ENCODE measurements at places on chromosomes 11 and 22.

DNA sequence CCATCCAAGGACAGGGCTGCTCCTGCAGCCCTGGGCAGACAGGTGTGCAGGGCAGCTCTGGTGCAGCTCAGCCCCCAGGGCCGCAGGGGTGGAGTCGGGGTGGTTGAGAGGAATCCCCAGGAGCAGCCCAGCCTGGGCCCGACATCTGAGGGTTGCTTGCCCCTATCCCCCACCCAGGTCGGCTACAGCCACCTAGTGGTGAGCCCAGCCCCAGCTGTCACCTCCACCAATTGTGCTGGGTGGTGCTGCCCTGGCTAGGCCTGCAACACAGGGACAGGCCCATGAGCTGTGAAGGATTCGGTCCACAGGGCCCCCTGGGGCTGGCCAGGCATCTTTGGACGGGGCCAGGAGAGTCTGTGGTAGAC is 29.6 kb downstream of the RTN4R start:
- peak; percentile 38 for DNase-seq

- DNase-seq: no peak
Observed at GRCh38 chr22:46764779-46765485, 2.5 kb downstream of the TBC1D22A start.

DNA sequence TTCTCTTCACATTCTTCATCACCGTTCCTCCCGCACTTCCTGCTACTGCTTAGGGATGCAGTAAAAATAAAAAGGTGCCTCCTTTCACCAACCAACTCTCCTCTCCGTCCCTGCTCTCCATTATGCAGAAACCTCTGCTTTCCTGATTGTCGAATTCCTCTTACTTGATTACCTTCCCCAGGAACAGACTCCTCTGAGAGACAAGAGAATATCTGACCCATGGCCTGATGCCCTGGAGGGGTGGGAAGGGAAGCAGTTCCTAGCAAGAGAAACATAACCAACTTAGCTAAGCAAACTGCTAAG is 80.9 kb downstream of the TRIM29 start:
- no peak for DNase-seq

DNA sequence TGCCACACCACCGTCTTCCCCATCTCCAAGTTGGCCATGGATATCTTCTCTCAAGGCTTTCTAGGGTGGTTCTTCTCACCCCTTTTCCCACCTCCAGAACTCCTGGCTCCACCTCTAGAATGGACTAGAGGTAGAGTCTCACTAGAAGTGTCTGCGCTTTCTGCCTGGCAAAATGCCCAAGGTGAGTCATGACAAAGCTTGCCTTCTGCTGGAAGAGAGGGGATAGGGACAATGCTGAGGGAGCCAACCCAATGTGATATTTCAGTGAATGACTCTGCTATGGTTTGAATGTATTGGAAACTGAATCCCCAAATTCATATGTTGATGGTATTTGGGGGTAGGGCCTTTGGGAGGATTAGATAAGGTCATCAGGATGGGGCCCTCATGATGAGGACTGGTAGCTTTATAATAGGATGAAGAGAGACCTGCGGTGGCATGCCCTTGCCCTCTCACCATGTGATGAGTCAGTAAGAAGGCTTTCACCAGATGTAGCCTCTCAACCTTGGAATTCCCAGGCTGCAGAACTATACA is 4.1 kb upstream of the CD82 start:
- no peak for DNase-seq

DNA sequence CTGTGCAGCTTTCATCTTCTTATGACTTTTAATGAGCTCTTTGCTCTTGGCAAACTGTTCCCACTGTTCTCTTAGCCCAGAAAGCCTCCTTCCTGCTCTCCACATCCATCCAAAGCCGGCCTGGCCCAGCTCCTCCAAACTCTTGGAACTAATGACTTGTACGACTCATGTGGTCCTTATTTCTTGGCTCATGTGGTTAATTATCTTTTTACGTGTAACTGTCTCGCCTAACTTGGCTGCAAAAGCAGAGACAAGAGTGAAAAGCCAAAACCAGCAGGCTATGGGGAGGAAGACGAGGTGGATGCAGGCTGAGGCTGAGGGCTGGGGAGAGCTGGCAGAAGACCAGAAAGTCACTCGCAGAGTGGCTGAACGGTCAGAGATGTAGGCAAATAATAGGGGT is 5.5 kb downstream of the CSNK2A3 start:
- DNase-seq: no peak

DNA sequence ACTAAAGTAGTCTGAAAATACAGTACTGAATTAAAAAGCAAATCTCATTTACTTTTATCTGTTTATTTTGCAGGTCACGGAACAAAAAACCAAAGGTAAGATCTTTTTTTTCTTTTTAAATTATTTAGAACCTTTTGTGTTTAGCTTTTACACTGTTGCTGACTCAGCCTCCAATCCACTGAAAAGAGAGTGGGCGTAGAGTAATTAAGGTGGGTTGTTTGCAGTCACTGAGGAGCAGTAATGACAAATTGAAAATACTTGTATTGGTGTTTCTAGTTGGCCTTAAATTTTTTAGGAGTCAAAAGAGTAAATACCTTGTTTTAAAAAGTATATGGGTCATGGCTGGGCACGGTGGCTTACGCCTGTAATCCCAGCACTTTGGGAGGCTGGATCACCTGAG is 73.4 kb downstream of the TNRC6B start:
- DNase-seq: no peak

- DNase-seq: no peak
Observed at GRCh38 chr22:42286205-42286604, 15.8 kb upstream of the TCF20 start.

DNA sequence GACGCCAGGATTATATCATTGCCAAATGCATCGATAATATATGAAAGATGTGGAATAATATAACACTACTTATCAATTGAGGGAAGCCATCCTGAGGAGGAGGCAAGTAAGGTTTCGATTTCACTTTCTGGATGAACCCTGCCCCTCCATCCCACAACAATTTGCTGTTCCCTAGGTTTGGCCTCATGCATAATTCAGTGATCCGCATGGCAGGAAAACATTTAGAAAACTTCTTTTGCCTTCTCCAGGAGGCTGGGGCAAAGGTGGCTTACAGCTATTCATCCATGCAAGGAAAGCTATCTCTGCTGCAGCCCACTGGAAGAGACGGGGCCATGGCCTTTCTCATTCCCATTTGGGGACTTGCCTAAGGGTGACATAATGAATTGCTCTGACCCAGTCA is 489.4 kb upstream of the CADM1 start:
- DNase-seq: no peak

DNA sequence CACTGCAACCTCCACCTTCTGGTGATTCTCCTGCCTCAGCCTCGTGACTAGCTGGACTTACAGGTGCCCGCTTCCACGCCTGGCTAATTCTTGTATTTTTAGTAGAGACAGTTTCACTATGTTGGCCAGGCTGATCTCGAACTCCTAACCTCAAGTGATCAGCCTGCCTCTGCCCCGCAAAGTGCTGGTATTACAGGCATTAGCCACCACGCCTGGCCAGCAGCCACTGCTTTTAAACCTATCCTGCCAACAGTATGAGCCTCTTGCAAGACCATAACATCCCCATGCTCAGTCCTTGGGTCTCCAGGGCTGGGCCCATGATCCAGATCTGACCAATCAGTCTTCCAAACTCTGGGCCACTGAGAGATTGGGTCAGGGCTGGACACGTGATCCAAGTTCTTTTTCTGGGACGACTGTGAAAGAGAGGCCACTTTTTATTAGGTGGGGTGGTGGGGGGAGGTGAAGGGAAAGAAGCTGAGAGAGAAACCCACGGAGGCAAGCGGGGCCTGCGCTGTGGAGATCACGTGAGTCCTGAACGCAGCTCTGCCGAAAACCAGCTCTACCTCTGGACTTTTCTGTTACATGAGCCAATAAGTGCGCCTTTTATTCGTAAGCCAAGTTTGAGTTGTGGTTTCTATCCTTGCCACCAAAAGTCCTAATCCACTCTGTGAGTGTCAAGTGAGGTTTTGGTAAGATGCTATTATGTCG is 17.9 kb downstream of the ASPHD2 start:
- DNase-seq: no peak

DNA sequence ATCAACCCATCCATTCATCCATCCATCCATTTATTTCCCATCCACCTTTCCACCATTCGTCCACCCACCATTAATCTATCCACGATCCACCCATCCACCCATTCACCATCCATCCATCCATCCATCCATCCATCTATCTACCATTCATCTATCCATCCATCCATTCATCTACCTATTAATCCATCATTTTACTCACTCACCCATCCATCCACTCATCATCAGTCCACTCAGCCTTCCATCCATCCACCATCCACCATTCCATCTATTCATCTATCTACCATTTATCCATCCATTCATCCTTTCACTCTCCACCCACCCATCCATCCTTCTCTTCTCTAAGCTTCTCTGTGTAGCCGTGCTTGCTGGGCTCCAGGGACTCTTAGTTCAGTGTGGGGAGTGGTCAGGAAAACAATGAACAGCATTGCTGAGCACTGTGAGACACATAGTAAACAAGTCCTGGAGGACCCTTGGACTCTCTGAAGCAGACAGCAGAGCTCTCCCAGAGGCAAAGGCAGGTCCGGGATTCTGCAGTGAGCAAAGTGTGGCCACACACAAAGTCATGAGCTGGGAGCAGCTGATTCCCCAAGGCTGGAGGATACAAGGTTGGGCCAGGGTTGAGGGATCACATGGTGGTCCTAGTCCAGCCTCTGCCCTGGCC is 642.2 kb downstream of the BRD1 start:
- DNase-seq: no peak

GRCh38 chr11:67691149-67691548 is 16.7 kb upstream of the ALDH3B2 start:
- no peak for DNase-seq

DNA sequence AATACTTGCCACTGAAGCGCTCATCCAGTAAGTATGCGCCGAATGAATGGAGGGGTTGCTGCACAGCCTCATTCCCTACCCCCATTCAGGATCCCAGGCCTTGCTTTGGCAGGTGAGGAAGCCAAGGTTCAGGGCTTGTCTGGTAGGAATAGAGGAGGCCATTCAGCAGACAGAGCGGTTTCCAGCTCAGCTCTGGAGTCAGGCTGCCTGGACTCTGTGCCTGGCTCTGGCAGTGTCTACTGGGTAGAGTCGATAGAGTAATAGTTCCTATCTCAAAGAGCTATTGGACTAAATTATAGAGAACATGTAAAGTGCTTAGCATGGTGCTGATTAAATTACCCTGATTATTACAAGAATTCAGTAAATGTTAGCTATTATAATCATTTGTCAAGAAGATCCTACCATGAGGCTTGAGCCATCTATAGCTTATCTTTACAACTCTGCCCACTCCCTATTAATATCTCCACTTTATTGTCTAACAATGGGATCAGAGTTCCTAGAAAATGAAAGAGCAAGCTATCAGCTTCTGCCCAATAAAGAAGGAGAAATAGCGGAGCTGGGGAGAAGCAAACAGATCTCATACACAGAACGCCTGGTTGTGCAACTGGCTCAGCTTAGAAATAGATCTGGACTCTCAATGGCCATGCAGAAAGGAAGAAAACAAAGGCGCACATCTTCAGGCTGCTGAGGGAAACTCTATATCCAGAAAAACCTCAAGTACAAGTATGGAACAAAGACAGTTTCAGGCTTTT is 6.6 kb upstream of the SNX32 start:
- DNase-seq: no peak

DNA sequence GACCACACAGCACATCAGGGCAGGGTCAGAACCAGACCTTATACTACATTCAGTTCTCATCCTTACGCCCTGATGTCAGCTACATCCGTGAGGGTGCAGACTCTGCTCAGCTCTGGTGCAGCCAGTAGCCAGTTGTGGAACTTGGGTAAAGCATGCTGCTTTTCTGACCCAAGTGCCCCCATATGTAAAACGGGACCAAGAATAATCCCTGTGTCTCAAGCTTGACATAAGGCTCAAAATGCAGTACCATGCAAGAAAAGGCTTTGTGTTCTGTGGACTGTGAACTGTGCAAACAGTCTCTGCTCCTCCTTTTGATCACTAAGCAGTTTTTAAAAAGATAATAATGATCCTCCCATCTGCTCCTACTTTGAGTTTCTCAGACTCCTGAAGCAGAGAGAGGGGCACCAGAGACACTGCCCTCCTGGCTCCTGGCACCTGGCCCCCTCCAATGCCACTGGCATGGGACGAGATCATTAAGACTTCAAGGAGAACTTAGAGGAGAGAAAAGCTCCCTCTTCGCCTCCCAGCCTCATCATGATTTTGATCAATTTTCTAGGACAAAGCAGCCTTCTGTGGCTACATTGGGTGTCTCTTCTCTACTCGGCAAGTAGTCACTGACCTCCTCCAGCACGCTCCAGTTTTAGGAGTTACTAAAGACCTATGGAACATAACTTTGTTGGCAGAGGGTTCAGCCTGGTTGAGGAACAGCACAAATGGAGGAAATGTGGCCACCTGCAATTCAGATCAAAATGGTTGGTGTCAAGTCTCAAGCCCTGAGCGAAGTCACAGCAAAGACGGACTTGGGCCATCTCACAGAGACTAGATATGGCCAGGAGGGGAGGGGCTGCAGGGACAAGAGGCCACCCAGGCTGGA is 23.9 kb downstream of the IL10RA start:
- no peak for DNase-seq

GRCh38 chr11:68263444-68264035 is 8.2 kb downstream of the C11orf24 start:
- DNase-seq: no peak

GRCh38 chr11:78841456-78842060 is 266.9 kb upstream of the NARS2 start:
- DNase-seq: no peak

DNA sequence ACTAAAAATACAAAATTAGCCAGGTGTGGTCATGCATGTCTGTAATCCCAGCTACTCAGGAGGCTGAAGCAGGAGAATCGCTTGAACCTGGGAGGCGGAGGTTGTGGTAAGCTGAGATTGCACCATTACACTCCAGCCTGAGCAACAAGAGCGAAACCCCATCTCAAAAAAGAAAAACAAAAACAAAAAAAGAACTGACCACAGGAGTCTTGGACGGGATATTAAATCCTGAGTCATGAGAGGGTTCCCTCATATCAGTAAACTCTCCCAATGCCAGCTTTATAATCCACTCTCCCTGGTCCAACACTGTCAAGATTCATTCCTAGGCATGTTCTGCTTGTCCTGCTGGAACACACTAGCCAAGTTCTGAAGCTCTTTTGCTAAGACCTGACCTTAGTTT is 61.5 kb upstream of the EP300 start:
- DNase-seq: no peak

- no peak for DNase-seq
Observed at GRCh38 chr11:4054643-4055042, 40.0 kb upstream of the RRM1 start.

DNA sequence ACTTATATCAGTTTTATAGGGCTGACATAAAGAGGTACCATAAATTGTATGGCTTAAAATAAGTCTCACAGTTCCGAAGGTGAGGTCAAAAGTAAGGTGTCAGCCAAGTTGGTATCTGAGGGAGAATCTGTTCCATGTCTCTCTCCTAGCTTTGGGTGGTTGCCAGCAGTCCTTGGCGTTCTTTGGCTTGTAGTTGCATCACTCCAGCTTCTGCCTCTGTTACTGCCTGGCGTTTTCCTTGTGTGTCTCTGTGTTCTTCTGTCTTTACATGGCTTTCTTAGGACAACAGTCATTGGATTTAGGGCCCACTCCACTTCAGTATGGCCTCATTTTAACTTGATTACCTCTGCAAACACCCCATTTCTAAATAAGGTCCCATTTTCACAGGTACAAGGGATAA is 16.7 kb downstream of the MMP7 start:
- DNase-seq: no peak
